ENCODE measurements at places on chromosomes 11 and 22. TPM values are rescaled to one million over a fixed set of nuclear protein-coding genes. Genes with fewer than 3 reads are reported as not detected.

EHF gene
- 29.1 TPM for total RNA-seq

SUSD2 gene
- total RNA-seq = 0.16 TPM

FLRT1 gene
- 0.04 TPM for total RNA-seq

TRIM66 gene
- 1.3 TPM for total RNA-seq

SLC22A12 gene
- not detected for total RNA-seq

PTPN5 gene
- total RNA-seq = not detected

RIMBP3C gene
- not detected for total RNA-seq

CALCA gene
- total RNA-seq = not detected

OR51I1 gene
- total RNA-seq = not detected

PKDREJ gene
- total RNA-seq = not detected

C11orf16 gene
- not detected for total RNA-seq

CHST1 gene
- 2.0 TPM for total RNA-seq

UPK3A gene
- not detected for total RNA-seq

ANGPTL5 gene
- not detected for total RNA-seq

ARL14EP gene
- 8.9 TPM for total RNA-seq

HOATZ gene
- total RNA-seq = not detected

MS4A15 gene
- not detected for total RNA-seq

MYBPC3 gene
- not detected for total RNA-seq

POU2F3 gene
- not detected for total RNA-seq

All from hair follicular keratinocyte (primary cell).